Activated T-helper 9 cell treated with anti-CD3 and anti-CD28 coated beads, Interleukin-2, amount 50 U/mL, for 16 hours (primary cell): ENCODE measurements at places on chromosomes 16 and 17.

GRCh38 chr17:62628831-62629555 is 1.5 kb downstream of the MRC2 start:
- no peak for DNase-seq

DNA sequence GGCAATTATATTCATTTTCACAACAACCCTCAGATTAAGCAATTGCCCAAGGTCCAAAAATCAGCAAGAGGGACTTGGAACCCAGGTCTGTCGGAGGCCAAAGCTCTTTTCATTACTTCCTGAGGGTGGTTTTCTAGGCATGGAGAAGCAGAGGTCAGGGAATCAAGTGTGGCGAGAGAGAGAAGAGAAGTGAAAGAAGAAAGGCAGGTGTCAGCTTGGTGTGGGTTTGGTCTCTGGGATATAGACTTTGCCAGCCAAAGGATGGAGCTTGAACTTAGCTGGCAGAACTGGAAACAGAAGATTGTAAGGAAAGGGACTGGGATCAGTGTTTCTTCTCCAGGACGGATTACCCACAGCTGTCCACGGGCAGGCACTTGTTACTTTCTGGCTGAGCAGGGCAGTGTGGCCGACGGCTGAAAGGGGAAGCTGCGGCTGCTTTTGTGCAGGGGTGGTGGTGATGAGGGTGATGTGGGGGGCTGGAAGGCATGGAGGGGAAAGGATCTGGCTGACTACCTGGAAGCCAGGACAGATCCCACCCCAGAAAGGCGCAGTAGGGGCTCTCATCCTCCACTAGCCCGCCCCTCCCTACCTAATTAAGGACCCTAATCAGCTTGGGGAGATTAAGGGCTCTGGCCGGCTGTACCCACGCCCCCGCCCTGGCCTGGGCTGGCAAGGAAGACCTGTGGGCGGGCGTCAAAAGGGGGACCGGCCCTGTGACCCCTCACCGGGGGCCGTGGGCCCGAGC is at the start of gene GUCY2D:
GUCY2D (plus strand) TSS at position 640 of the 745 bp plus-strand sequence. CDS start 433 bp downstream, outside the sequence.
- no peak for DNase-seq

DNA sequence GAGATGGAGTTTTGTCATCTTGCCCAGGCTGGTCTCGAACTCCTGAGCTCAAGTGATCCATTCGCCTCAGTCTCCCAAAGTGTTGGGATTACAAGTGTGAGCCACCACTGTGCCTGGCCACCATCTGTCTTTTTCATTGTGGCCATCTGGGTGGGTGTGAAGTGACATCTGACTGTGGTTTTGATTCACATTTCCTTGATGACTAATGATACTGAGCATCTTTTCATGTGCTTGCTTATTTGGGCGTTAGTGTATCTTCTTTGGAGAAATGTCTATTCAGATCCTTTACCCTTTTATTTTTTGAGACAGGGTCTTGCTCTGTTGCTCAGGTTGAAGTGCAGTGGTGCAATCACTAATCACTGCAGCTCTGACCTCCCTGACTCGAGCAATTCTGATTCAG is 53.9 kb upstream of the ERN1 start:
- no peak for DNase-seq

DNA sequence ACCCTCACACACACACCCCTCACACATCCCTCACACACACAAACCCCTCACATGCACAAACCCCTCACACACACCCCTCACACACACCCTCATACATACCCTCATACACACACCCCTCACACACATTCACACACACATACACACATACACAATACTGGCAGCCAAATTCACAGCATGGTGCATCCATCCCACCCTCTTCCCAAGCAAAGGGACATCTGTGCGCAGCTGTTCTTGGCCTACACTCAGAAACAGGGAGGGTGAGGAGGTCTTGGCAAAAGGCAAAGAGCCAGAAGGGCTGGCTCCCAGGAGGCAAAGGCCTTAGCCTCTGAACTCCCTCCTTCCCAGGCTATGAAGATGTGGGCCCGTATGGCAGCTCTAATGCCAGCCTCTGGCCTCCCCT is 23.4 kb downstream of the C17orf67 start:
- DNase-seq: no peak

DNA sequence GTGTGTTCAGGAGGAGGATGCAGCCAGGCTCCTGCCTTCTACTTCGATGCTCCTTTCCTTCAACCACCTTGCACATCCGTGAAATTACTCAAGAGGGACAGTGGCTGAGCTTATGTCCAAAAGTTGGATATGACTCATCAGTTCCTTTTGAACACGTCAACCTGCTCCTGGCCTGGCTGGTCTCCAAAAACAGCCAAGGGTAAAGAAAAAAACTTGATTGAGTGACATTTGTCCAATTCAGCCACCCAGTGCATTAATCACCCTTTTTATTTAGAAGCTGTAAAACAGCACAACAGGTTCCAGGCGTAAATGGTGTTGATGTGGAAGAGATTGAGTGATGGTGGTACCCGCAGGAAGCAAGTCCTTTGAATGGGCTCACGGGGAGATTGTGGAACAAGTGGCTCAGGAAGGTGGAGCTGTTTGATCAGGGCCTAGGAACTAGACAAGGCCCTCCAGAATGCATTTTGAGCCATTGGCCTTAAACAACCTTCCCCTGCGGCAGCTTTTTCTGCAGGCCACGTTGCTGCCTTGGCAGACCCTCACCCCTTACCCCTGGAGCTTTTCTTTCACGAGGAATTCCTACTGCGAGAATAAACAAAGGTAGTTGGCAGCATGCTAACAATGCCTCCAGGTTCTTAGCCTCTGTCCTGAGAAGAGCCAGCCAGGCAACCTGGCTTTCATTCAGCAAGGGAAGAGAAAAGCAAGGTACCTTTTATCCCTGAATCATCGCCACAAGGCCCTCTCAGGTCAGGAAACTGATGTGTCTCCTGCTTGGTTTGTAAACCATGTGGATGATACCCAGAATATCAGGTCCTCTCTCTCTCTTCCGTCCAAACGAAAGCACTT is 173.3 kb upstream of the CACNG5 start:
- no peak for DNase-seq

DNA sequence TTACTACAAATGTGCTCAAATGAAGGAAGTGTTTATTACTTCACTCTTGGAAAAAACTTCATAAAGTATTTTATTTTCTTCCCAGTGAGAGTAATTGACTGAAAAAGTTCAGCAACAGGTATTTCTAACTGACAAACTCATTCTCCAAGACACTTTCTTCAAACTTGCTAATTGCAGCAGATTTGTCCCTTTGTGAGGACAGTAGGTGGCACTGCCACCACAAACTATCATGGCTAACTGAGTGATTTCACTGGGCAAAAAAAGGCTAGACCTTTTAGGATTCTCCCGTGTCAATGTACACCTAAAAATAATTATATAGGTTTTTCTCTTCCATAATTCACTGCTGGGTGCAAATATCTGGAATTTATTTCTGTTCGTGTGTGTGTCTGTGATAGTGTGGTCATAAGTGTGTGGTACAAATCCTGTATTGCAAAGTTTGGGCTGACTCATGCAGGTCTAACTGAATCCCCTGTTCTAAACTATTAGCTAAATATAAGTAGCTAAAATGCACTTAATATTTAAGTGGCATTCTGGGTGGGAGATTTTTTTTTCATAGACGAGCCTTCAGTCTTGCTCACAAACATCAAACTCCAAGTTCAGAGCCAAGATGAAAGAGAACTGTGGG is 3.9 kb downstream of the HS3ST3A1 start:
- DNase-seq: no peak
